ENCODE measurements at places on chromosomes 11 and 22. TPM values are rescaled to one million over a fixed set of nuclear protein-coding genes. Genes with fewer than 3 reads are reported as not detected.

GRCh38 chr11:65151331-65151899, 17.1 kb upstream of the SYVN1 start:
- DNase-seq = no peak

DNA sequence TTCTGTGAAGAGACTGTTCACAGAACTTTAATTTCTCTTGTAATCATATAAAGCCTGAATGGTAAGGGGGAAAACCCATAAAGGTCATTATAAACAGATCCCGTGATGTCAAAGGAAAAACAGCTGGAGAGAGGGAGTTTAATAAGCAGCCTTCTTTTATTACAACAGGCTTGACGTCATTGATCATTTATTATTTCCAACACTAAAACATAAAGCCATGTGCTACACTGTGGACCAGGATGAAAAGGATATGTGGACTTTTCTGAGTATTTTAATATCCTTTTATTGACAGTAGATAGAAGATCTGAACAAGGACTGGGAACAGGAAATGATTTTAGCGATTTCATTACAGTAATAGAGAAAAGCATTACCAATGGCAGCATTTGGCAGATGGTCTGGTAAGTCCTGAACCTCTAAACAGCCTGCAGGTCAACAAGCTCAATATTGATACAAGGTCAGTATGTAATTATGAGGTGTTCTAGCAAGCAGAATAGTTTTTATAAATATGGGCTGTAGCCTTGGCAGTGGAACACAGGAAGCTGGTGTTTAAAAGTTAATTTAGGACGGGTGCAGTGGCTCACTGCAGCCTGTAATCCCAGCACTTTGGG, 25.1 kb upstream of the TPH1 start:
- no peak for DNase-seq

DNA sequence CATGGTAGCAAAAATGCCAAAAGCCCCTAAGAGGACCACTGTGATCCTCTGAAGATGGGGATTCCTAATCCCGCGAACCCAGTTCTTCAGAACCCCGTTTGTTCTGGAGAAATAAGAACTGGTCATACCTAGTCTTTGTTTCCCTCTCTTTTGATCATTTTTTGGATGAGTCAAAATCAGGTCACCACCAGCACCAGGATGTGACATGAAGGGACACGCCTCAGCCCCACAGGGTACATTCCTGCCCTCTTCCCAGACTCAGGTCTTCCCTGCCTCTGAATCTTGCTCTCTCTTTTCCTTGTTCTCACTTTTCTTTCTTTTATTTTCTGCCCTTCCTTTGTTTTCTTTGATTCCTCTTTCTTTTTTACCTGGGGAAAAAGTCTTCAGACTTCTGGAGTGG, 14.6 kb upstream of the ANO1 start:
- no peak for DNase-seq

- no peak for DNase-seq
Measured at GRCh38 chr11:88790182-88790581, 275.6 kb downstream of the GRM5 start.

DNA sequence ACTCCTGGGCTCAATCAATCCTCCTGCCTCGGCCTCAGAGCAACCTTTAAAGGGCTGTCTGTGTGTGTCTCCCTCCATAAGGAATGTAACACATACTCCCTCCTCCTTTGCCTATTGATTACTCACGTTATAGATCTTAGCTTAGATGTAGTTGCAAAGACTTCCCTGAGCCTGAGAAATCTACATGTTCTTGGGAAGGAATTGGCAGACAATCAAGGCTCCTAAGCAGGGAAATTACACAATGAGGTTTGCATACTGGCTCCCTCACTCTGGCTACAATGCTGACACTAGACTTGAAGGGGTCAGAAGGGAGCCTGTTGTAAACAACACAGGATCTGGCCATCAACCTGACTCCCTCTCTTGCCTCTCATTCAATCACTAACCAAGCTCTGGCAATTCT, 5.2 kb upstream of the OLFML1 start:
- DNase-seq = no peak

DNA sequence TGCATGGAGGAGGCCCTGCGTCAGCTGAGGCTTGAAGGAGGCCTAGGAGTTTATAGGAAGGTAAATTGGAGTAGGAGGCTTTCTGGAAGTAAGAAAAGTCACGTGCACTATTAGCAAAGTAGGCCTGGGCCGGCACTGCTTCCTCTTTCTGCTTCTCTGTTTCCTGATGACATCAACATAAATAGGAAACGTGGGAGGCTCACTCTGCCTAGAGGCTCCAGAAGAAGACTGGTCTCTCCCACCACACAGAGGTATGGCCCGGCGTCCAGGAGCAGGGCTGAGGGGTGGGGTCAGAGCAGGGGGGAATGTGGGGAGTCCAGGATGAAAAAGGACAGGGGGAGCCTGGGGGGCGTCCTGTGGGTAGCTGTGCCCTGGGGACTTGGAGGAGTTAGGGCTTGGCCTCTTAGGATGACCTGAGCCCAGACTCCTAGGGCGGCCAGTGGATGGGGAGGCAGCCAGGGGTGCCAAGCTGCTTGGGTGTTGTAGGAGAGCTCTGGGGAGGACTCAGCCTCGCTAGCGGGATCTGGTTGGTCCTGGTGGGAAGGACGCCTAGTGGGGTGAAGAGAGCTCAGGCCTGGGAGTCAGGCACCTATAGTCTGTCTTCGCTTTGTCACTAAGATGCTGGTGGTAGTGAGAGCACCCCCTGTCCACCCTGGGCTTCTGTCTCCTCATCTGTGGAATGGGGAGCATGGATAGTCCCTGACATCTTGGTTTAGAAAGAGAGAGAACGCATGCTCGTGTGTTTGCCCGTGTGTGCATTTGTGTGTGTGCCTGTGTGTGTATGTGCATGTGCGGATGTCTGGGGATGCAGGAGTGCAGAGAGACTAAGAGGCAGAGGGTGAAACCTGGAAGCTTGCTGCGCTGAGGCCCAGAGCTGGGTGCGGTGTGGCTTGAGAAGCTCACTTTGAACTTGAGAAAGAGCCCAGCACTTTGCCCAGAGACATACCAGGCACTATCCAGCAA, at the start of gene CSF2RB:
Gene CSF2RB (plus strand): TSS at position 202 of the 963 bp plus-strand sequence. CDS start 8,580 bp downstream, outside the sequence.
- peak; percentile 79 for DNase-seq

GRCh38 chr11:118441770-118442275, 5.5 kb downstream of the KMT2A start:
- no peak for DNase-seq

The JAML gene
- total RNA-seq = 2.7 TPM
